NAMALWA (cell line): ENCODE measurements at places on chromosomes 4 and X.
A peak's percentile ranks its signal among the peaks of the same experiment; 100 is the strongest.

- DNase-seq: no peak
Observed at GRCh38 chr4:158538176-158538575, 16.5 kb downstream of the RXFP1 start.

- DNase-seq: no peak
Observed at GRCh38 chr4:55610381-55610780, 18.3 kb upstream of the PDCL2 start.

DNA sequence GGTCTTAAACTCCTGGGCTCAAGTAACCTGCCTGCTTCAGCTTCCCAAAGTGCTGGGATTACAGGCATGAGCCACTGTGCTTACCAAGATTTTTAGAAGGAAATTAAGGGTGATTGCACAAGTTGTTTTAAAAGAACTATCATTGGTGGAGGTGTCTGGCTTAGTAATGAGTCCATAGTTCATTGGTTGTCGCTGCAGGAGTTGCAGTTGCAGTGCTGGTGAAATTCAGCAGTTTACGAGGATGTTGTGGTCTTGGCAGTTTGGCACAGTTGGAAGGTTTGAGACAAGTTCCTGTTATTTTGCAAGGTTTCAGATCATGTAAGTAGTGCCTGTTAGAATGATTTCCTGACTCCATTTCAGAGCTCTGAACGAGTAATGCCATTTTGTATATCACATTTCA, 48.1 kb downstream of the RAB40AL start:
- no peak for DNase-seq

GRCh38 chrX:50036426-50036825, 114.0 kb downstream of the CLCN5 start:
- DNase-seq: no peak

DNA sequence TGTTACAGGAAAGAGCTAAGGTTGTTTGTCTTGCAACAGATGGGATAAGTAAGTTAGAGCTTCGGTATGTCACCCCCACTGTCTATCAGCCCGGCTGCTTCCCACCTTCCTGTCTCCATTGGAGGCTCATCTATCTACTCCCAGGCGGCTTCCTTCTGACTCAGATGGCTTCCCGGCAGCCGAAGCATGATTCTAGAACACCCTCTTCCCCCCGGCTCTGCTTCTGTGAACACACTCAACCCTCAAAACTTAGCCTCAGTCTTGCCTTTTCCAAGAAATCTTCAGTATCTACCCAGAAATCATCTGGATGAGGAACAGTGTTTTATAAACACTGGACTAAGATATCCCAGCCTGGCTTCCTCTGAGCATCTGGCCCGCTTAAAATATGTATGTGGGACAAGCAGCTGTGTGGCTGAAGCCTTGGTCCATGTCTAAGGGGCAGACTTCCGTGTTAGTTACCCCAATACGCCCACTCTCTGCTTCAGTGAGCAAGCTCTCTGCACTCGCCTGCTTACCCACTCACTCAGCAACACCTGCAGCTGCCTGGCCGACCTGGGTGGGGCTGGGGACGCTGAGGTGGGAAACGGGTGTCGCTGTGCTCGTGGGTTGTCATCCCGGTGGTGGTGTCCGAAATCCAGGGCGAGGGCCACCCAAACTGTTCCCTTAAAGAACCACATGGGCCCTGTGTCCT, 12.0 kb upstream of the SLC2A9 start:
- DNase-seq: no peak

DNA sequence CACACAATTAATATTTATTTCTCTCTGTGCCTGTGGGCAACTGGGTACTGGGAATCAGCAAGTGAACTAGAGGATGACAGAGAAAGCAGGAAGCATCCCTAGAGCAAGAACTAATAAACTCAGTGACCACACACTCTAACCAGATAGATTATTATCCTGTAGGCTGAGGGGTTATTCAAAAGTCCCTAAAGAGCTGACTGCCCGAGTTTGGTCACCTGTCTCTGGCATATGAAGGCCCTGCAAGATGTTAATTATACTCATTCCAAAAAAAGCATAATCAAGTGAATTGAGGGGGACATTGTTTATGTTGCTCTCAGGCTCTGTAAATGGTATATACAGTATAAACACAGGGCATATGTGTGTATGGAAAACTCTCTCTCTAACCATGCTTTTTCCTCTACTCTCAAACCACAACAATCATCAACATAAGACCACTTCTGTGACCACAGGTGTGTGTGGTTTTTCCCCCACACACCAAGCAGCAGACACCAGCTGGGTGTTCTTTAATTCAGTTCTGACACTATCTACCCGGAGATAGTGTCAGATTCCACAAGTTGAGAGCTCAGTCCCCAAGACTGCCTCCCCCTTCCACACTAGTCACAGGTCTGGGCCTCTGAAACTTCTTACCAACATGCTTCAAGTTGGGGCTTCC, 6.2 kb upstream of the HPSE start:
- no peak for DNase-seq

DNA sequence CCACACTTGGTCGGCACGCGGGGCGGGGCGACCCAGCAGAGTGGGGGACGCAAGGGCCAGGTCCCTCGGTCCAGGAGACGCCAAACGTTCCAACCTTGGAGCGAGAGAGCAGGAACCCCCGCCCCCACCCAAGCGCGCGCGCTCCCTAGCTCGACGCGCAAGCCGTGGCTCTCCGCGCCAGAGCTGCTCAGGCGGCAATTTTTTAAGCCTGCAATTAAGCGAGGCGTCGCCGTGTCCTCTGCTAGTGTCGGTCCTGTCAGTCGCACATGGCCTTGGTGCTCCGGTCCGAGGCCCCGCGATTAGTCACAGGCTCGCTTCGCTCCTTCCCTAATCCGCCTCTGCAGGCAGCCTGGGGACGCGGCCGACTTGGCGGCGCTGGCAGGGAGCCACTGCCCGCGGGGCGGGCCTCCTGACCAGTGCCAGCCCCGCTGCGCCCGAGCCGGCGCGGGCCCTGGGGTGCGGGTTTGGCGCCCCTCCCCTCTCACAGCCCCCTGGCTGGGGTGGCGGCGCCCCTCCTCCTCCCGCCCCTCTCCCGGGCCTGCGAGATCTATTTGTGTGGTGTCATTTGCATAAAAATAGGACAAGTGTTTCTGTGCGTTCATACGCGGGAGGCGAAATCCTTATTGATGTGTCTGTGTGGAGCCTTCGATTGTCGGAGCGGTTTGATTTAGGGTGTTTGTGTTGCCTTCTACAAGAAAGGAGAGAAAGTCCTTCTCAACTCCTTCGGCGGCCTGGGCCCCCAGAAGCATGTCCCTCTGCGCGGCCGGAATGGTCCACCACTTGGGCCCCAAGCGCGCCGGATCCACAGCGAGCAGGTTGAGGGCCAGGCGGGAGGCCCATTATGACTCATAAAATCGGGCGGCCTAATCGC, 9.8 kb upstream of the BCOR start:
- DNase-seq: no peak

- no peak for DNase-seq
Observed at GRCh38 chr4:165326831-165327210, 648 bp upstream of the MSMO1 start.

- no peak for DNase-seq
Observed at GRCh38 chr4:137659431-137659830, 127.1 kb upstream of the PCDH18 start.

DNA sequence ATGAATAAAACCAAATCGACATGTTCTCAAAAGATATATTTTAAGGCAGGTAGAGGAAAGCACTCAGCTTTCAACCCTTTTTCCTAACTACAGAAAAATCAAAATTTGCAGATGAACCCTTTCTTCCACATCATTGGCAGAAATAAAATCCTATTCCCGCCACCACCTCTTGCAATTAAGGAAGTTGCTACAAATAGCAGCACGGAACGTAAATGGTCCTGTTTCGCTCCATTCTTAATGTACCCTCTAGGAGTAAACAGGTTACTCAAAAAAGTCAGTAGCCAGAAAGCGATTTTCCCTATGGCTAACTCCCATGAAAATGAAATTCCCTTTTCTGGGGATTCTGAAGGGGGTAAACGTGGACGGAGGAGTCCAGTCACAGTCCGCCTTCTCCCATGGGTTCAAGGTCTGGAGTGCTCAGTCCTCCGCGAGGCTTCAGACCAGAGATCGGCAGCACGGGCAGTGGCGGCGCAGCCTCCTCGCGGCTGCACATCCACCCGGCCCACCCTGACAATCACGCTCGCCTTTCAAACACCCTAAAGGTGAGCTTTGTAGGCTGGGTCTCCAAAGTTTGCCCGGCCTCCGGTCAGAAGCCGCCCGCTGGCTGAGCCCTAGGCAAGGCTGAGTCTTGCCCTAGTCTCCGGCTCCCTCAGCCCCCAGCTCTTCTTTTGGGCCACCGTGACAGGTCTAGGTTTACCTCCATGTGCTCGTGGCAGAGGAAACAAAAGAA, 1.8 kb downstream of the ATP11C start:
- DNase-seq: peak; percentile 46

DNA sequence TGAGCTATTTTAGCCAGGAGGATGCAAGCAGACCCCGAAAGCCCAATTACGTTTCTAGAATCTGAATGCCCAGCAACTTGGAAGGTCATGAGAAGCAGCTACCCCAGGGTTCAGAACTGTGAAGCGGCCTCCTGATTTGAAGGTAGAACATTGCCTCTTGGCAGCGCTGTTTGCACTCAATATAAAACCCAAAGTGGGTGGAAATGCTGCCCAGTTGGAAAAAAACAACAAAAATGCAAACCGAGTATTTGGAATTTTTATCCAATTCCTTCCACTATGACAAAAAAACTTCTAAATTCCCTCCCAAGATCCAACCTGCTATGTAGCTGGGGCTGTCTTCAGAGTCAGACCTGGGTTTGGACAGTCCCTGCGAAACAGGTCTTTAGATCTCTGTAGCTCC, 103.3 kb upstream of the RBPJ start:
- DNase-seq: no peak

DNA sequence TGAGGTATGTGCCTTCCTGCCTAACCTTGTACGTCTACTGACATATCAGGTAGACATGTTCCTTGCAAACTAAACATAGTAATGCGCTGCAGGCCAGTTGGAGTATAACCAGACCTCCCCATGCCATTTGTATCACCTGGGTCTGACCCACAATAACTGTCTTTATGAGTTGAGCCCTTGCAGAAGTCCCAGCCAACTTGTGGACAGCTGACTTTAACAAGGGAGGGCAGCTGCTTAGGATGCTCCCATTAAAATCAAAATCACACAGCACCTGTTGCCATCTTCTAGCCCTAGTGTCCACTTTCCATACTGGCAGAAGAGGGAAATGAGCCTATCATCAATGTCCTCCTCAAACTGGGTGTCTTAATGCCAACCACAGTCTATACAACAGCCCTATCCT, 41.6 kb downstream of the KANTR start:
- no peak for DNase-seq

DNA sequence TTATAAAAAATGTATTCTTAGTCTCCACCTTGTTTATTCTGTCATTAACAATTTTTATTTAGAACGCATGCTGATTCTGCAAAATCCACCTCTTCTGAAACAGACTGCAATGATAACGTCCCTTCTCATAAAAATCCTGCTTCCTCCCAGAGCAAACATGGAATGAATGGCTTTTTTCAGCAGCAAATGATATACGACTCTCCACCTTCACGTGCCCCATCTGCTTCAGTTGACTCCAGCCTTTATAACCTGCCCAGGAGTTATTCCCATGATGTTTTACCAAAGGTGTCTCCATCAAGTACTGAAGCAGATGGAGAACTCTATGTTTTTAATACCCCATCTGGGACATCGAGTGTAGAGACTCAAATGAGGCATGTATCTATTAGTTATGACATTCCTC, 75.6 kb upstream of the SMARCA5 start:
- DNase-seq: no peak

DNA sequence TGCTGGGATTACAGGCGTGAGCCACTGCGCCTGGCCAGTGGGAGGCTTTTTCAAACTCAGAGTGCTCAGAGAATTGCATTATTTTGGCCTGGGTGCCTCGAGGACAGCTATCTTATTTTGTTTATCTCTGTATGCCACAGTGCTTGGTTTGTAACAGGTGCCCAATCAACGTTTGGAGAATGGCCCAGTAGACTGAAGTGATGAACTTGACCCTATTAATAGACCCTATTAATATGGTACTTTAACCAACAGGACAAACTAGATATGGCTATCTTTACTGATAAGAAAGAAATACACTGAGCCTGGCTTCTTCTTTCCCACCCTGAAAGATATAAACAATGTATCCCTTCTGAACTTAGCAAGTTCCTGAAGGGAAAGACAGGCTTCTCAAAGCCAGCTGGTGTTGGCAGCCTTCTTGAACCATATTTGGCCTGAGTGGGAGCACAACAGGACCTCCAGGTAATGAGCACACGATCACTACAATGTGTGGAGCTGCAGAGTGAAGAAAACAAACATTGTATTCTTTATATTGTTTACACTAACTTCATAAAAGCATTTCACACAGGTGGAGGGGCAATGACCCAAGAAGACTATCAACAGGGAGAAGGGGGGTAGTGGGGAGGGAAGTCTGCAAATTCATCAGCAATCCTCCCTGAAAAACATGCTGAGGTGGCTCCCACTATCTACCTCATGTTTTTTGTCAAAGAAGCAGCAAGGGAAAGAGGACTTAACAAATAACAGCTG, 41.7 kb downstream of the PRPS1 start:
- DNase-seq: no peak

- no peak for DNase-seq
Observed at GRCh38 chr4:85869181-85869580, 394.2 kb downstream of the ARHGAP24 start.

DNA sequence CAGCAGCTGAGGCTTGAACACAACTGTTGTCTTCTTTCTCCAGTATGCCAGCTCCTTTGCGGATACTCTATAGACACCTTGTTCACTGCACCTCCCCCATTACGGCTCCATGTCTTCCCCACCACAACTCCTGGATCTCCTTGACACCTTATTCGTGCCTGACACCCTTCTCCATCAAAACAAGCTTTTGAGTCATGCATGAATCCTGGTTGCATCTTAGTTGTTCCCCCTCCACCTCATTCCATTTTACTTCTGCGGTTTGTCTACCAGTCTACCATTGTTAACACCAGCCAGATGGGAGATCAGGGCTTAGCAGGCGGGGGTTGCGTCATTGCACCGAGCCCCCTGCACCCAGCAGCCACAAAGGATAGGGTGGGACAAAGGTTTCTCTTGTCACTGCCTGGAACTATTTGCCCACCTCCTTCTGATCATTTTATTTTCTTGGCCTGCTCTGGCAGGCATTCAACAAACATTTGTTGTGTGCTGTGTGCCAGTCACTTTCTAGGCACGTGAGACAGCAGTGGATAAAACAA, 2.0 kb upstream of the CDK16 start:
- DNase-seq: no peak

DNA sequence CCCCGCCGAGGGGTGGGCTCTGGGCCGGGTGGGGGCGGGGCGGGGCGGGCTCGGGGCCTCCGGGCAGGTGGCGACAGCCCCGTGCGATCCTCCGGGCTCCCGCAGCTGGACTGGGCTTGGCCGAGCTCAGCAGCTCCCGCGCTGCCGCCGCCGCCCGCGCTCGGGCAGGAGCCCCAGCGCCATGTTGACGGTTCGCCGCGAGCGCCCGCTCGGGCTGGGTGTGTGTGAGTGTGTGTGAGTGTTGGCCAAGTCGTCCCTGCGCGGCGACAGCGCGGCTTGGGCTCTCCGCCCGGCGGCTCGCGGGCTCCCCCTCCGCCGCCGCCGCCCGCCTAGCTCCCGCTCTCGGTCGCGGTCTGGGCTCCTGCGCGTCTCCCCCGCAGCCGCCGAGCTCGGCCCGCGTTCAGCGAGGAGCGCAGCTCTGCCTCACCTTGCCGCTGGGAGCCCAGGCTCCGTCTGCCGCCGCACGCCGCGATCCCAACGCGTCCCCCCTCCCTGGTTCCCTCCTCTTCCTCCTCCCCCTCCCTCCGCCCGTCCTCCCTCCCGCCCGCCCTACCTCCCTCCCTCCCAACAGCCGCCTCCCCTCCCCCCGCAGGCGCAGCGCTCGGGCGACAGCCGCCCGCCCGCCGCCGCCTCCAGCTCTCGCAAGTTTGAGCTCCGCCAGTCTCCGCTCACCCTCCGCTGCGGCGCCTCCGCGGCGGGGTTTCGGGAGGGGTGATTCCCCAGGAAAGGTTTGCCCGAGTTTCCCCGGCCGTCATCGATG, at the start of gene BCOR:
Gene BCOR, minus strand, starts transcription at position 455 of the 760 bp plus-strand sequence. CDS start 20,029 bp downstream, outside the sequence.
- peak; percentile 67 for DNase-seq
